ENCODE measurements at places on chromosomes 4 and X.

GRCh38 chrX:148664171-148664570 lies 163.8 kb downstream of the AFF2 start:
- DNase-seq = no peak

- DNase-seq = no peak
Measured at GRCh38 chrX:115576676-115577075, 15.7 kb downstream of the PLS3 start.

DNA sequence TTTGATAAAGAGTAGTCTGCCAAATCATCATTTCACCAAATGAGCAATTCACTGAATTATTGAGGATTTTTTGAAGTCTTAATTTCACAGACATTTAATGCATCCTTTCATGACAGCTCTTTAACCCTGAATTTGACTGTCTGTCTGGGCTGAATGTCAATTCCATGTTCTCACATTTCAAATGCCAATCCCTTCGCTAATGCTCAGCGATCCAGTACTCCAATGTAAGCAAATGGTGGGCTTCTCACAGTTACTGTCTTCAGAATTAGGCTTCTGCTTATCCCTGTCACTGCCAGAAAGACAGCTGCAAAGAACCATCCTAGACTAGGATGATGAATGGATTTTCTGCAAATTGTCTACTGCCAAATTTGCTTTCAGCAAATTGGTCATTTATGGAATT lies 36.2 kb upstream of the USP38 start:
- DNase-seq = no peak

DNA sequence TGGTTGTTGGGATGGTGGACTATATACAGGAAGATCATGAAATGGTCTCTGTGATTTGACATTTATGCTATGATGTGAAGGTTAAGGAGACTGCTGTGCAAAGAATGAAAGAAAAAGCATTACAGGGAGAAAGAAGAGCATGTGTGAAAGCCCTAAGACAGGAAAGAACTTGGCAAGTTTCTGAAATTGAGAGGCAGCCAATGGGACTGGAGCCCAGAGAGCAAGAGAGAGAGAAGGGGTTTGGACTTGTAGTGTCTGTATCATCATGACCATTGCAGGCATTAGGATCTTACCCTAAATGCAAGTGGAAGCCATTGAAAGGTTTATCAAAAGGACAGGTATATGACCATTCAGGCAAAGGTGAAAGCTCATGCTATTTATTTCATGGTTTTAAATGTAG lies 147.1 kb downstream of the NAA11 start:
- DNase-seq = no peak

DNA sequence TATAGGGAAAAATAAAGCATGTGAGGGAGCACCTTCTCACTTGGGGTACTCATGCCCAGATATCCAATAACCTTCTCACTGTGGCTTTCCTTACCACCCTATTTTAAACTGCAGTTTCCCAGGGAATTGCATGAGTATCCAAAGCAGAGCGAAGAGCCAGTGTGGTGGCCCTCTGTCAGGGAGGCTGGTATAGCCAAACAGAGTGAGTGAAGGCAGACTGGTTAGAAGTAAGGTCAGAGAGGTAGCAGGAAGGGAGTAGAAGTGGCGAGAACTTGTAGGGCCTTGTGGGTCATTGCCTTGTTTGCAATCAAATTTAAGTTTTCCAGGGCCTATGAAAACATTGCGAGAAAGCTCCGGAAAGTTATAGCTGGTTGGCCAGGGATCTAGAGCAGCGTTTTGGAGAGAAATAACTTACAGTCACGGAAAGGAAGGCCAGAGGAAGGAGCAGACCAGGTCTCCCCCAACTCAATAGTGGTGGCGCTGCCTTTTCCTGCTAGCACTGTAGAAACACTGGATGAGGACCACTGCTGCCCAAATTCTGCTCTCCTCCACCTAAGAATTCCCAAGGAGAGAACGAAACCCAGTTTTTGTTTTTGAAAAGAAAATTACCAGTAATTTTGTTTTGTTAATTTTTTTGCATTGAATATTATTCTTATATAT lies 77.2 kb downstream of the PDLIM5 start:
- no peak for DNase-seq

GRCh38 chr4:71711044-71711984 lies 72.6 kb downstream of the GC start:
- DNase-seq = no peak

DNA sequence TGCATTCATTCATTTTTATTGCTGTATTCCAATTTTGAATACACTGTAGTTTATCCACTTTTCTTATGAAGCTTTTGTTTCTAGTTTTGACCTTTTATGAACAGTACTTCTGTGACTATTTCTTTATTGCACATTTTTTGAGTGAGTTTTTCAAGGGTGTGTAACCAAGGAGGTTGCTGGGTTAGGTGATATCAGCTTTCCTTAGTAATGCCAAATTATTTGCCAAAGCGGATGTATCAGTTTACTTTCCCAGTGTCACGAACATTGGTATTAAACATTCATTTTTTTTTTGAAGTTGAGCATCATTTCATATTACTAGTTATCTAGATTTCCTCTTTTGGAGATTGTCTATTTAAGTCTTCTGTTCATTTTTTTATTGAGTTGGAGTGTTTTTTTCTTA lies 32.9 kb downstream of the STIM2 start:
- DNase-seq = no peak

- no peak for DNase-seq
Measured at GRCh38 chr4:88610771-88611170, 18.5 kb downstream of the HERC3 start.

DNA sequence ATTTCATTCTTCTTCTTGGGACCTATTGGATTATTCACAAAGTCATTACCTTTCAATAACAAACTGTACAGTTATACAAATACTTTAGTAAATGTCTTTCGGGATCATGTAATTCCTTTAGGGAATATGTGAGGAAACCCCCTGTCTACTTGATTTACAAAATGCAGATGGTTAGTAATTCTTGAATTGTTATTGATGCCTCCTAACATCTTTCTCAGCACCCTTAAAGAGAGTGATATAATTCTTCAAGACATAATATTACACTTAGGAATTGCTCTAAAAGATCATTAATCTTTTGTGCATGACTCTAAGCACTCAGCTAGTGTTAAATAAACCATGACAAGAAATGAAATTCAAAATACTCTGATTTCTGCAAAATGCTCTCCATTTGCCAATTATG lies 988.1 kb upstream of the HS3ST1 start:
- DNase-seq = no peak
